HL-60 (cell line): ENCODE measurements at places on chromosomes 5 and 9.
A peak's percentile ranks its signal among the peaks of the same experiment; 100 is the strongest.

GRCh38 chr5:14330729-14331385 is 187.7 kb downstream of the TRIO start:
- no peak for DNase-seq

- no peak for DNase-seq
Observed at GRCh38 chr5:102649731-102650130, 105.4 kb upstream of the PAM start.

- DNase-seq = no peak
Observed at GRCh38 chr9:123216251-123216797, 52.1 kb downstream of the STRBP start.

- DNase-seq = no peak
Observed at GRCh38 chr5:178123094-178123965, 7.5 kb upstream of the RMND5B start.

GRCh38 chr5:35160486-35161116 is 69.7 kb downstream of the PRLR start:
- DNase-seq = no peak

- DNase-seq = no peak
Observed at GRCh38 chr9:91814753-91815152, 135.3 kb downstream of the ROR2 start.

- DNase-seq = no peak
Observed at GRCh38 chr5:115260248-115260647, 2.4 kb downstream of the PGGT1B start.

DNA sequence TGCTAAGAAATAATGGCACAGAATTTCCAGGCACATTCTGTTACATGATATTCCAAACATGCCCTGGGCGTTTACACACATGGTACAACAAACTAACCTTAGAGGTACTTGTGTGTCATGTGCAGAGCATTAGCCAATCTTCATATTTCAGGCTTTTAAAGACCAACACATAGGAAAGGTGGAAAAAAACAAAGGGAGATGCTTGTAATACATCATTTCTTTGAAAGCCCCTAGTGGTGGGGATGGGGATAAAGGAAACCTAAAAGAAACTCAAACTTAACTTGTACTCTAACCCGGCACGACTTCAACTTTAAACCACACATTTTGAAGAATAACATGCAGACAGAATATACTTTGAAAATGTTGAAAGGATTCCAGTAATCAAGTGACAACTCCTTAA is 133.6 kb downstream of the PTPRD start:
- DNase-seq = no peak

GRCh38 chr9:929719-930118 is 46.7 kb upstream of the DMRT3 start:
- DNase-seq = no peak

DNA sequence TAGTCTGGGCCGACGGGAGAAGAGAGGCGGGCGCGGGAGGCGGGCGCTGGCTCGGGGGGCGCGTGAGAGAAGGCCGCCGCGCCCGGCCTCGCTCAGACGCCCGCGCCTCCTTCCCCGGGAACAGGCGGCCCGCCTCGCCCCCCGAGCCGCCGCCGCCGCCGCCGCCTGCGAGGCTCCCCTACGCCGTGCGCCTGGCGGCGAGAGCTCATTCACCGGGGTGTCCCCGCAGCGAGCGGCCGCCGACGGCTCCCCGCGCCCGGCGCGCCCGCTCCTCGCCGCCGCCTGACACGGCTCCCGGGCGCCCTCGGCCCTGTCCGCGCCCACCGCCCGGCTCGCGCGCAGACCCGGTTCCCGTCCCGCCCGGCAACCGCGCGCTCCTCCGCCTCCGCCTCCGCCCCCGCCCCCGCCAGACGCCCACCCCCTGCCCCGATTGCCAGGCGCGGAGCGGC is at the start of gene GNAQ:
Gene GNAQ (minus strand): TSS at position 368 of the 449 bp plus-strand sequence. CDS start 576 bp downstream, outside the sequence.
- DNase-seq = no peak

DNA sequence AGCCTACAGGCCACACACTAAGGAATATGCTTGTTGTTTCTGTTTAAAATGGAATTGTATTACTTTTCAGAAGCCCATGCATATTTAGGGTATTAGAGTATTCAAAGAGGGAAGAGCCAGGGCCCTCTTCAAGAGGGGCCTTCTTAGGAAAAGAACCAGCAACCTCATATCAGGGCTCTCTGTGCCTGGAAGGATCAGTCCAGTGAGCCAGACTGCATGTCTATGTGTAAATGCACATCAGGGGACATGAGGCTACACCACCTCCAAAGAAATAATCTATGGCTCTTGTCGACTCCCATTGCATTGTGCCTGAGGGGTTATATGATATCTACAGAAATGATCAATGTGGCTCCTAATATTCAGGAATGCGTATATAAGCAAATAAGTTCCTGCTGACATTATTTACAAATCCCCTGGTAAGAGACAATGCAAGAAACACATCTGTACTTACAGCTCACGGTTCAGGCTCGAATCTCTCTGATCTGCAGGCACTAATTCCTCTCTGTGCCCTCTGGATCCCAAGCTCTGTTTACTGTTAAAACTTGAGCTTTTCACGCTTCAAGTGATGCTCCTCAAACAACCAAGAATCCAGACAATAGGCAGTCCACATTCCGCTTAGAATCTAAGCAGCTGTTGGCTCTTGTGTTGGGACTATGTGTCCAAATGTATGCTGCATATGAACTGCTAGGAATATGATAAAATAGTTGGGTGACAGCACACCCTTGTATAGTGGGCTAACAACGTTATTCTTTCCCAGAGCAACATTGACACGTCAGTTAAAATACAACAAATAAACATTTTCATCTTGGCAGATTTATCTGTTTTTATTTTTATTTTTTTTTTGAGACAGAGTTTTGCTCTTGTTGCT is 150.2 kb upstream of the KLF9 start:
- DNase-seq = no peak

GRCh38 chr9:127780126-127780885 is 1.8 kb upstream of the SH2D3C start:
- DNase-seq = no peak

GRCh38 chr5:63255594-63255993 is 677.0 kb downstream of the LRRC70 start:
- no peak for DNase-seq

- no peak for DNase-seq
Observed at GRCh38 chr5:153981905-153982605, 56.7 kb downstream of the FAM114A2 start.

- DNase-seq = no peak
Observed at GRCh38 chr9:91714020-91714806, 235.8 kb downstream of the ROR2 start.

DNA sequence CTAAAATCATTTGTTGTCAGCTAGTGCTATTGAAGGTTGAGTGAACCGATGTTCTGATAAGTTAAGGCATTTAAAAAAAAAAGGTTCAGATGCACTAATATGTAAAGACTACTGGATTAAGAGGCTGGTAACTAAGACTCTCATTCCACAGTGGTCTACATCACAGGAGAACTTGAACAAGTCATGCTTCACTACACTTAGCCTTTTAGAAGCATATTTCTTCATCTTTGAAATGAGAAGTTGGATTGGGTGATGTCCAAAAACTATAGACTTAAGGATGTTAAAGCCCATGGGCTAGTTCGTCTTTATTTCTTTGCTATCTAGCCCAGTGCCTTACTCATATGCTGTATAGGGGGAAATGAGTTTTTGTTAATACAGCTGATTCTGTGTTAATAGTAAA is 107.2 kb downstream of the NDUFS4 start:
- no peak for DNase-seq

- no peak for DNase-seq
Observed at GRCh38 chr5:63822614-63823013, 139.6 kb downstream of the HTR1A start.

- no peak for DNase-seq
Observed at GRCh38 chr5:174999581-174999980, 275.2 kb downstream of the MSX2 start.

- no peak for DNase-seq
Observed at GRCh38 chr5:94402096-94402495, 216.3 kb downstream of the KIAA0825 start.

DNA sequence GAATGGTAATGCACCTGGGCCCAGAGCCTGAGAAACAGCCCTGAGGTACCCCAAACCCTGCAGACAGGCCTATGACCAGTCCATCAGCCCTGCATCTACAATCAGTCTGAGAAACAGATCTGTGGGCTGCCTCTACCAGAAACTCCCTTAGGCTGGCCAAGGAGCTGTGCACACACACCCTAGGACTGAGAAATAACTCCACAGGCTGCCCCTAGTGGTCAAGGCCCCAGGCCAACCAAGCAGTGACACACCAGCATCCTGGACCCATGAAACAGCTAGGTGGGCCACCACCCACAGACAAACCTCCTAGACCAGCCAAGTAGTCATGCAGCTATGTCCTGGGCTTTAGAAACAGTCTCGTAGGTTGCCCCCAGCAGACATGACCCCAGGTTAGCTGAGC is 253.6 kb upstream of the VLDLR start:
- no peak for DNase-seq

DNA sequence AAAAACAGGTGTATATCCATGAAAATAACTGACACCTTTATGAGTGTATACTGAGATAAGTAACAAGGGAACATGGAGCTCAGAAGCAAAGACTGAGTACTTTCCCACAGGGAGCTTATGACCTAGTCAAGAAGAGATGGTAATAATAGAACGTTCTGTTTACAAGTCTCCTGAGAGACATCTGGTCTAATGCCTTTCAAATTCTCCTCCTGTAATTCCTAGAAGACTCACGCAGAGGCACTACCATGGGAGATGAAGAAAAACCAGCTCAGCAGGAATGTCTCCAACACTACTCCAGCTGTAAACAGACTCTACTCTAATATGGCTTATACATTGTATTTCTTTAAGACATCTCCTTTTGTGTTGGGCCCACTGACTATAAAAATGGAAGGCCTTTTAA is 503.6 kb upstream of the TUSC1 start:
- no peak for DNase-seq

DNA sequence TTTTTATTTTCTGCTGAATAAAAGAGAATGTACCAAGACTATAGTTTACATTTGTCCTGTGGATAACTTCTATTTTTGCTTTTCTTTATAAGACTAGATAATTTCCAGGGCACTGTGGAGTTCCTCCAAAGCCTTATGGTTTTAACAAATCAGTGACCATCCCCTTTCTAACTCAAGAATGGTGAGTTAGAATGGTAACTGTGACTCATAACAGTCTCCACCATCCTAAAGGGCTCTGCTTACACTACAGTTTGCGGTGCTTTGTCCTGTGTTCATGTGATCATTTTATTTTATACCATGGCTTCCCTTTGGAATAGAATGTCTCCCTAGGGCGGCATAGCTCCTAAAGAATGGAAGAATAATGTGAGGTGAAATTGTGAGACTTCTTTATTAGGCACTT is 30.2 kb downstream of the WDR36 start:
- no peak for DNase-seq

DNA sequence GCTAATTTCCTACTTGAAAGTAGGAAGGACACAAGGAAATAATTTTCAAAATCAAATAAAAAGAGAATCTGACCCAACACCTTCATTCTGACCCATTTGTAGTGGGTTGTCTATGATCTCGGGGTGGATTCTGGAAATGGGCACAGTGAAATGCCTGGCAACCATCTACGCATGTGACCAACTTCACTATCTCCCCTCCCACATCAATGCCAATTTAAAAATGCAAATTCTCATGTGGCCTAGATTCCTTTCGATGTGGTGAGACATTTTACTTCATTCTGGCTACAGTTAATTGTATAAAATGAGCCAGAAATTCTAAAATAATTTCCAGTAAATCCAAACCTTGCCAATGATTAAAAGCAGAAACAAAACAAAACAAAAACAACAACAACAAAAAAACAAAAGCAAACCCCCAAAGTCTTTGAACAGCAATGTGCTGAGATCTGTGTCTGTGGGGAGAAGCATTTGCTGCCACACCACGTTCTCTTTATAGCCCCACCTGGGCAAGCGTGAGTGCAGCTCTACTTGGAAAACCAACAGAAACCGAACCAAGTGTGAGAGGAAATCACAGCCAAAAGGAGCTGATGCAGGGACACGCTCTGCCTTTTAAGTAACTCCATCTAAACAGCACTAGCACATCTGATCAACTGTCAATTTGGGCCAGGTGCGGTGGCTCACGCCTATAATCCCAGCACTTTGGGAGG is 59.0 kb downstream of the USP20 start:
- DNase-seq = no peak

GRCh38 chr9:131594906-131595665 is 49.8 kb downstream of the PRRT1B start:
- DNase-seq = no peak

GRCh38 chr5:68217528-68217927 is 2.0 kb downstream of the PIK3R1 start:
- DNase-seq = no peak

DNA sequence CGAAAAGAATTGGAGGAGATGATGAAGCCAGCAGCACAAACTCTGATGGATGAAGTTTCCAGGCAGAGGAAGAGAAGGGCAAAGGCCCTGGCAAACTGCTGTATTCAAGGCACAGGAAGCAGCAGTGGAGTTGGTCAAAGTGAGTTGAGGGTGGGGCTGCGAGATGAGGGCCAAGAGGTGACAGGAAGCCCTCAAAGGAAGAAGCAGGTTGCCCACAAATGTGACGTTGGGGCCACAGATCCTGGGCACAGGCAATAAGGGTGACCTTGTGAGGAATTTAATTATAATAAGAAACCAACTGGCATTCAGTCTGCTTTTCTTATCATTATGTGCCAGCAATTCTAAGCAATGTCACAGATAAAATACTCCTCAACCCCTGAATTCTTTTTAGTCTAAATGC is 261.8 kb downstream of the CTNND2 start:
- DNase-seq = no peak

GRCh38 chr9:38339087-38339486 is 53.4 kb upstream of the ALDH1B1 start:
- DNase-seq = peak; percentile 6

DNA sequence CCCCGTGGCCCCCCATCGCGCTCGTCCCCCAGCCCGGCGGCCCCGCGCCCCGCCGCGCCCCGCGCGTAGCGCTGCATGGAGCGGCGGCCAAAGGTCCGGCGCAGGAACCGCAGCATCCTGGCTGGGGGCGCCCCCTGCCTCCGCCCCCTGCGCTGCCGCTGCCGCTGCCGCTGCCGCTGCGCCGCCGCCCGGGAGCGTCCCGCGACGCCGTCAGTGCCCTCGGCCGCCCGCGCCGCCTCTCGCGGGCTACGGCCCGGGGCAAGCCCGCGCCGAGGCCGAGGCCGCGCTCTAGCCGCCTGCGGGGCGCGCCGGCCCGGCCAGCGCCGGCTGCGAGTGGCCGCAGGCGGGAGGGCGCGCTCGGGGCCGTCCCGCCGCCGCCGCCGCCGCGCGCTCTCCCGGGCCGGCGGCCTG is 523 bp downstream of the EPB41L4B start:
- DNase-seq = no peak
